ENCODE measurements at places on chromosomes 3 and 15.

DNA sequence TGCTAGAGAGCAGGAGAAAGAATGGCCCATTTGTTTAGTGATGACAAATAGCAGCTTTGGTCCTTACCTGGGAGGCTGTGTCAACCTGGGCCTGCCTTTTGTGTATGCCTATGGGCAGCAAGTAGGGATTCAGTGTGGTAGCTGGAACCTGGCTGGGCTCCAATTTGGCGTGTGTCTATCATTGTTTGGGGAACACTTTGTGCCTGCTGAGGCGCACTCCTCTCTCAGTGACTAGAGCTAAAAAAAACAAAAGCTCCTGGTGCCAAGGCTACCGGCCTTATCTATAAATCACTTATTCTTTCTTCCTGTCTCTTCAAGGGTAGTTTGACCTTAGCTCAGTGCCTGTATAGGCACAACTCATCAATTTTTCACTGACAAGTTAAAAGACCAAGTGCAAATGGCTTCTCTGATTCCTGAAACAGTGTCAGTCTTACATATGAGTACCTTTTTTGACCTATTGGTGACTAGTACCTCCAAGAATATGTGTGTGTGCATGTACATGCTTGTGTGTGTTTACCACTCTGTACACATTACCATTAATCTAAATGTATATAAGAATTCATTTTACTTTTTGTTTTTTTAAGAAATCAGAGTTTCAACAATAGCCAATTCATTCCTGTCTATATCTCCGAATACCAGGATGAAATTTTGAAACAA lies 54.6 kb downstream of the GMNC start:
- peak; percentile 3 for DNase-seq

GRCh38 chr3:150521463-150521862 lies 24.8 kb downstream of the SERP1 start:
- DNase-seq: no peak

GRCh38 chr3:150062492-150062891 lies 91.8 kb upstream of the PFN2 start:
- DNase-seq: no peak

DNA sequence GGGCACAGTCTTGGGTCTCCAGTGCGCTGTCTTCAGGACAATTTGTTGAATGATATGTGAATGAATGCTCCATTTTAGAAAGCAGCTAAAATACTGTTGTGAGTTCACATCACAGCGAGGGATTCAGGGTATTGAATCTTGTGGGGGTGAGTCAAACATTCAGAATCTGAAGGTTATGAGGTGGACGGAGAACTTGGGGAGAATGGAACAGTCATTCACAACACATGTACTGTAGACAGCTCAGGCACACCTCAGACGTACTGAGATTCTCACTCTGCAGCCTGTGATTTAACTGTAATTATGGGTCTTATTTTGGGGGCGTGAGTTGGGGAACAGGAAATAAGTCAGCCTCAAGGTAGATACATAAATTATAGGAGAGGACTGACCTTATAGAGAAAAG lies 13.9 kb downstream of the CRYBG3 start:
- DNase-seq: no peak

DNA sequence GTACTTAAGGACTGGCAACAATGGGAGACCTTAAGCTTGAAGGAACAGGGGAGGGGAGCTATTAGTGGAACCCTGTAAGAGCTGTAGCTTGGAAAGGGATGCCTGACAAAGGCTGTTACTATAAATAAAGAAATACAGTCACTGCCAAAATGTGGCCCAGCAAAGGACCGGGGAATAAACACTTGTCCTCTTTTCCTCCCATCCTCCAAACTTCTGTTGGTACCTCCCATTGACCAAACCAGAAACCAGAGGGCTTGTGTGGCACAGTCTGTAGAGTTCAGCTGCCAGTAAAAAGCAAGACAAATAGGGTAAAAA lies 25.1 kb upstream of the TCF12 start:
- no peak for DNase-seq

Measured in hematopoietic multipotent progenitor cell treated with erythropoietin and hydrocortisone succinate and interleukin-3 and kit ligand, for 8 days (in vitro differentiated cells).